ENCODE measurements at places on chromosomes 7 and 10. TPM values are rescaled to one million over a fixed set of nuclear protein-coding genes. Genes with fewer than 3 reads are reported as not detected.
A peak's percentile ranks its signal among the peaks of the same experiment; 100 is the strongest.

GRCh38 chr10:43479275-43479674 is 42.4 kb downstream of the ZNF487 start:
- DNase-seq = no peak
- H3K4me1 ChIP-seq = peaks cover 5% of the 10 kb centered on the region
- H3K4me3 ChIP-seq = no peak overlapping the region
- H3K27ac ChIP-seq = peak overlapping the region; percentile 57

GRCh38 chr7:116665332-116665996 is 6.5 kb upstream of the MET start:
- H3K27me3 ChIP-seq = no peaks in the 10 kb centered on the region
- H3K4me3 ChIP-seq = no peak overlapping the region
- H3K27ac ChIP-seq = no peak overlapping the region
- H3K36me3 ChIP-seq = no peaks in the 10 kb centered on the region
- H3K4me1 ChIP-seq = peaks cover 6% of the 10 kb centered on the region
- DNase-seq = no peak

GRCh38 chr7:159148430-159149395 is 4.0 kb upstream of the VIPR2 start:
- no peak for DNase-seq
- no peak overlapping the region for H3K4me3 ChIP-seq
- peaks cover 28% of the 10 kb centered on the region for H3K27me3 ChIP-seq
- H3K4me1 ChIP-seq = peaks cover 5% of the 10 kb centered on the region
- no peak overlapping the region for H3K27ac ChIP-seq
- no peaks in the 10 kb centered on the region for H3K36me3 ChIP-seq

DNA sequence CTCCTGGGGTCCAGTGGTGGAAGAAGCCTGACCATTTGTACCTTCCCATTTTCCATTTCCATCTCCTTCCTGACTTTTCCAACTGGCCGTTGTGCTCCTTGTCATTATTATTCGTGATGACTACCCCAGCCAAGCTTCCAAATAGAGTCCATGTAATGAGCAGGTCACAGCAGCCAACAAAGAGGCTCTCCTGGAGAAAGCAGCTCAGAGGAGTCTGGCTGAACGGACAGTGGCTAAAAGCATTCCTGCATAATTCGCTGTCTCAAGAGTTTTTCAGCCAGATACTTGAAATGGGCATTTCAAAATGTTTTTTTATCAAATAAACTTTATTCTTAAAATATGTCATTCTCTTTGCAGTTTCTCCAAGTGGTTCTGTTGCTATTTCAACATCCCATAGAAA is 458.6 kb downstream of the INHBA start:
- H3K4me1 ChIP-seq = peaks cover 18% of the 10 kb centered on the region
- no peak overlapping the region for H3K27ac ChIP-seq
- no peaks in the 10 kb centered on the region for H3K27me3 ChIP-seq
- H3K36me3 ChIP-seq = no peaks in the 10 kb centered on the region
- H3K4me3 ChIP-seq = no peak overlapping the region

- H3K27me3 ChIP-seq = no peaks in the 10 kb centered on the region
- H3K36me3 ChIP-seq = peaks cover 2% of the 10 kb centered on the region
- no peak for DNase-seq
- no peak overlapping the region for H3K27ac ChIP-seq
- no peak overlapping the region for H3K4me3 ChIP-seq
Observed at GRCh38 chr10:52064084-52064845, 249.8 kb upstream of the DKK1 start.

DNA sequence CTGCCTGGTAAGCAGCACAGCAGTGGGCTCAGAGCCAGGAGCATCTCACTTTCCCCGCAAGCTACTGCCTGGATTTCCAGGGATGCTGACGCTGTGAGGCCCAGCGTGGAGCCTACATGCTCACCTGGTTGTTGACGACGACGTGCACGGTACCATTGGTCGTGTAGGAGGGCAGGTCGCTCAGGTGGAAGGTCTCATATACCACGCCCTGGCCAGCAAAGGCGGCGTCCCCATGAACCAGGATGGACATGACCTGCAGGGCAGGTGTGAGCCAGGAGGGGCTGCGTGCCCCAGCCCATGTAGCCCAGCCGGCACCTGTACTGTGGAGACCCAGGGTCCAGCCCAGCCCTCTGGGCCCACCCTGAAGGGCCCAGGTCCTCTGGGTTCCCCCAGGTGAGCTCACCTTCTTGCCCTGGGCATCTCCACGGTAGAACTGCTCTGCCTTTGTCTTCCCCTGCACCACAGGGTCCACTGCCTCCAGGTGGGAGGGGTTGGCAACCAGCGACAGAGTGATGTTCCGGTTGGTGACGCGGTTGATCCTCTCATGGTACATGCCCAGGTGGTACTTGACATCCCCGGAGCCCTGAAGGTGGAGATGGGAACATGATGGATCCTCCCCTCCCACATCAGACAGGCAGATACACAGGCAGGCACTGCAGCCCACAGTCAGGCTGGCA is 15.4 kb downstream of the OGDHL start:
- H3K4me1 ChIP-seq = no peaks in the 10 kb centered on the region
- H3K4me3 ChIP-seq = no peak overlapping the region
- H3K36me3 ChIP-seq = no peaks in the 10 kb centered on the region
- H3K27me3 ChIP-seq = peaks cover 10% of the 10 kb centered on the region
- no peak overlapping the region for H3K27ac ChIP-seq

Gene FAM13C
- 5.9 TPM for total RNA-seq

Gene OR6B1
- not detected for total RNA-seq

Gene TMEM140
- total RNA-seq = not detected
